Ovary (tissue), 10 donors: ENCODE measurements at places on chromosomes 2 and 18. TPM values are rescaled to one million over a fixed set of nuclear protein-coding genes. Genes with fewer than 3 reads are reported as not detected.

Gene RESP18
- total RNA-seq: not detected

Gene ARMC9
- total RNA-seq: 33.5 TPM

- no peak for DNase-seq
- H3K27ac ChIP-seq: no peak overlapping the region
- no peak overlapping the region for H3K4me3 ChIP-seq
- no peaks in the 10 kb centered on the region for H3K27me3 ChIP-seq
- H3K36me3 ChIP-seq: no peaks in the 10 kb centered on the region
- no peaks in the 10 kb centered on the region for H3K4me1 ChIP-seq
Observed at GRCh38 chr18:63879709-63880108, 7.8 kb upstream of the SERPINB2 start.

- H3K27me3 ChIP-seq: no peaks in the 10 kb centered on the region
- no peak overlapping the region for H3K27ac ChIP-seq
- no peak for DNase-seq
Observed at GRCh38 chr18:58458304-58458703, 170.6 kb downstream of the ALPK2 start.

- no peaks in the 10 kb centered on the region for H3K27me3 ChIP-seq
- H3K36me3 ChIP-seq: no peaks in the 10 kb centered on the region
- DNase-seq: no peak
- no peak overlapping the region for H3K27ac ChIP-seq
- no peak overlapping the region for H3K4me3 ChIP-seq
- no peaks in the 10 kb centered on the region for H3K4me1 ChIP-seq
Observed at GRCh38 chr2:75133621-75134570, 65.4 kb downstream of the TACR1 start.

- H3K36me3 ChIP-seq: no peaks in the 10 kb centered on the region
- H3K4me3 ChIP-seq: no peak overlapping the region
- no peak overlapping the region for H3K27ac ChIP-seq
- DNase-seq: no peak
- H3K4me1 ChIP-seq: no peaks in the 10 kb centered on the region
Observed at GRCh38 chr18:41075212-41075611, 879.8 kb upstream of the PIK3C3 start.

DNA sequence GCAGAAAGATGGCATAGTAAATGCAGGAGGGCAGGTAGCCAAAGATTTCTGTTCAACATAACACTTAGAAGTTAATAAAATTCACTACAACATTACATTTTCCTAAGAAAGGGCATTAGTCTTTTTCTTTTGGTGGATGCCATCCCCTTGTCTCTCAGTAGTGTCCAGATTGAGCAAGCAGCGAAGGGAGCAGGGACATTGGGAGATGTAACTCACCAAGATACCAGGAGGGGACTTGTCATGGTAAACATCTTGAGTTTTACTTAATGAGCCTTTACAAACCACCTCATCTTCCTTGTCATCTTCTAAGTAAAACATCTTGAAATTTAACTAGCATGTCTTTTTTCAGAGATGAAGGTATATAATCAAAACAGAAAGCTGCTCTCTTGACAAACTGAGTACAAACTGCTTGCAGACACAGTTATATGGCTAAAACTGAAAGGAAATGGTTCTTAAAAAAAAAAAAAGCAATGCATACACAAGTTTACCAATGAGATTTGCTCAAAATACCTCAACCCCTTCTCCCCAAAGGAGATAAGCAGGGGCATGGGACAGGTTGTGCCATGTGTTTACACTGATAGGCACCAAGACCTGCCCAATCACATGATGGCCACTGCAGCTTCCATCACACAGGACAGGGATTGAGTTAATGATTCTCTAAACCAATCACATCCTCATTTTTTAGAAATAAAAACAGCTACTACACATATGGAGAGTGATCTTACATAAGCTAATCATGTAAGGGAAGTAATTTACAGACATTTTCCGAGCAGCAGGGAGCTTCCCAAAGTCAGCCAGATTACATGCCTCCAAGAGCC lies 30.3 kb downstream of the LPIN2 start:
- H3K4me1 ChIP-seq: peaks cover 23% of the 10 kb centered on the region
- no peaks in the 10 kb centered on the region for H3K36me3 ChIP-seq
- no peak overlapping the region for H3K4me3 ChIP-seq
- peak overlapping the region; percentile 74 for H3K27ac ChIP-seq
- DNase-seq: no peak

- H3K4me3 ChIP-seq: no peak overlapping the region
- no peaks in the 10 kb centered on the region for H3K4me1 ChIP-seq
- no peak overlapping the region for H3K27ac ChIP-seq
Observed at GRCh38 chr2:224208443-224208842, 169.4 kb upstream of the SERPINE2 start.

GRCh38 chr18:61891894-61892293 lies 913 bp downstream of the RNF152 start:
- H3K4me1 ChIP-seq: no peaks in the 10 kb centered on the region
- no peak overlapping the region for H3K27ac ChIP-seq
- peak overlapping the region; percentile 96 for H3K4me3 ChIP-seq
